ENCODE measurements at places on chromosomes 5 and 9.
A peak's percentile ranks its signal among the peaks of the same experiment; 100 is the strongest.

- no peak for DNase-seq
These were observed 630 bp downstream of the PSMB7 start for GRCh38 chr9:124414612-124415011.

DNA sequence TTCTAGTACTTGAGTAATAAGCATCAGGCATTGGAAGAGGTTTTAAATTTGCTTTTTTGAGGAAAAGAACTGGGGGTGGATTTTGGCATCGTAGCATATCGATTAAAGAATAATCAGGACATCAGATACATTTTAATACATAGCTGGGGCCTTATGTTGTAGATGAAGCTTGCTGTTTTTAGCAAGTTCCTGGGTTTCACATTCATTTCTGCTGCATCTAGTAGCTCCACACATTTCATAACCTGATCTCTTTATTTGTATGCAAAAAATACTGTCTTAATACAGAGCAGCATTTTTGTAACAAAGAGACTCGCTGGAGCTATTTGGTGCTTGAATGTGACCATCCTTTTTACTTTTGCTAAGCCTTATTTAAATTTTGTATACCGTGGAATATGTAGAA lies 28.5 kb downstream of the CD180 start:
- DNase-seq: no peak

- DNase-seq: no peak
These were observed 165.1 kb downstream of the RNF180 start for GRCh38 chr5:64330728-64331231.

GRCh38 chr5:65061974-65062353 lies 293.2 kb downstream of the CWC27 start:
- no peak for DNase-seq

- DNase-seq: no peak
These were observed 51.9 kb downstream of the PSAT1 start for GRCh38 chr9:78348848-78349247.

DNA sequence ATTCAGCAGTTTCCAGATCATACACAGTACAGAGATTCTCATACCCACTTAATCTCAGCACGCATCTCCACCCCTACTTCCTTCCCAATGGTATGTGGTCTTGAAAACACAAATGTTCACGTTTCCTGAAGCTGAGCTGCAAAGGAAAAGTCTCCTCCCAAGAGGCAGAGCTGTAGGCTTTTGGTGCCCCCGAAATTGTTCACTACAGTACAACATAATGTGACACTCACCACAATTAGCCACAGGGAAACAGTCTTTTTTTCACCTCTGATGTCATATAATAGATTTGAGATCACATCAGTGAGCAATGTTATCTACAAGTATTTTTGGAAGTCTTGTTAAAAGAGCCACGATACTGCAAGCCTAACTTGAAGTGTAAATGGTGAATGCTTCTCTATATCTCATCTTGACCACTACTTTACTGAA lies 40.2 kb downstream of the NFIB start:
- DNase-seq: no peak

- no peak for DNase-seq
These were observed 201.7 kb downstream of the SGCD start for GRCh38 chr5:156528673-156529072.

DNA sequence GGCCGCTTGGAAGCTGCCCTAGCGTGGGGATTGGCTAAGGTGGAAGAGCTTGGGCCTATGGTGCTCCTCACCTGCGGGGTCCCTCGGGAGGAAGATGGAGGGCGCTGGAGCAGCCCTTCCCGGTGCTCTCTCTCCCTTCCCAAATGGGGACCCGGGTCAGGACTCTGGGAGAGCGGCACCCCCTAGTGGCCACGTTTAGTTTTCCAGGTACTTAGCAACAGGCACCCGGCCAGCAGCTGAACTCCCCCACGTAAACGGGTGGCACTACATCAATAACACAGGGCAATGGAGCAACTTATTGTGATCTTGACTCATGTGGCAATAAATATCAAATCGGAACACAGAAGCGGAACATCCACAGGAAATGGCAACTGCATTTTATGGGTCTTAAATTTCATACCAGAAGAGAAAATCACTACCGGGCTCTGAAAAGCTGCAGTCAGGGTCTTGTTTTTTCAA lies 316.6 kb downstream of the AGTPBP1 start:
- DNase-seq: peak; percentile 22

DNA sequence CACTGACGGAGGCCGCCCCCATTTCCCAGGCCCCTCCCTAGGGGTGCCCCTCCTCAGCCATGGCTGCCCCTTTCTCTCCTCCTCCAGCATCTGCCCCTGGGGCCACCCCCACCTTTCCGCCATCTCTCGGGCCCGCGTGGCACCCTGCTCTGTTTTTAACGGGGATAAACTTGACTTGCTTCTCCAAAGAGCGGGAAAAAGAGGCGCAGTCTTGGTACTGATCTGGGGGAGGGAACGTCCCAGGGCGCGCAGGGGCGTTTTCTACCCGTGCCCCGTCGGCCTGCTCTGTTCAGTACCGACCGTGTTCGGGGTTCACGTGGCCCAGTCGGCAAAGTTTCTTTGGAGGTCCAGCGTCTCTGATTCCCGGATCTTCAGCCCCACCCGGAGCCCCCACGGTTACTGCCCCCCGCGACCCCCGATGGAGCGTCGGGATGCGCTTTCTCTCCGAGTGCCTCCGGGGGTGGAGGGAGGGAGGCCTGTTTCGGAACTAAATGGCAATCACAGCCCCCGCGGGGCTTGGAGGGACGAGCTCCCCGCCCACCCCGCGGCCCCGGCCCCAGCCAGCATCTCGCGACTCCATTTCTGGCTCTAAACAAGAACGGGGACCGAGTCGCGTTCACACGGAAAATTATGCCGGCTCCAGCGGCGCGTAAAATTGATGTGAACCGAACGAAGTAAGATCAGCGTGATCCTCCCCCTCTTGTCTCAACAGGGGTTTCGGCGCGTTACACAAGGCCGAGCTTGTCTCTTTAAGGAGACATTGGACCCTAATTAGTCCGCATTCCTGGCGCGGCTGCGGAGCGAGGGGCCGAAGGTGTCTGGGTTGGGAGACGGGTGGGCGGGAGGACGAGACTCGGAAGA lies 1.1 kb upstream of the TLE4 start:
- DNase-seq: peak; percentile 20

DNA sequence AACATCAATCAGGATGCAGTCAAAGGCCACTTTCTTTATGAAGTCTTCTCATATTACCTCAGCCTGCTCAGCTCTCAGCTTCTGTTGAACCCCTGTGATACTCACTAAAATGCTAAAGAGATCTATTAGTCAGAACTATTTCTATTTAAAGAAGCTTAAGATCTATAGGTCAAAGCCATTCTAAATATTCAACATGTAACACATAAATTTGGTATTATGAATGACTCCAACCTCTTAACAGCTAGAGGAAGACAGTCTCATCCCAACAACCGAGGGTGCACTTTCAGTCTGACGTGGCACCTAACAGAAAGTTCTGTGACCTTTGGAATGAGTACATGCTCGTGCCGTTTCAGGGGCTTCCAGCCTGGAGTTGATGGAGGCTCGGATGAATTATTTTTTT lies 301.5 kb upstream of the VLDLR start:
- DNase-seq: no peak

- DNase-seq: no peak
These were observed 372.5 kb upstream of the GRIA1 start for GRCh38 chr5:153118018-153118417.

GRCh38 chr5:37740331-37741066 lies 99.3 kb downstream of the GDNF start:
- no peak for DNase-seq

DNA sequence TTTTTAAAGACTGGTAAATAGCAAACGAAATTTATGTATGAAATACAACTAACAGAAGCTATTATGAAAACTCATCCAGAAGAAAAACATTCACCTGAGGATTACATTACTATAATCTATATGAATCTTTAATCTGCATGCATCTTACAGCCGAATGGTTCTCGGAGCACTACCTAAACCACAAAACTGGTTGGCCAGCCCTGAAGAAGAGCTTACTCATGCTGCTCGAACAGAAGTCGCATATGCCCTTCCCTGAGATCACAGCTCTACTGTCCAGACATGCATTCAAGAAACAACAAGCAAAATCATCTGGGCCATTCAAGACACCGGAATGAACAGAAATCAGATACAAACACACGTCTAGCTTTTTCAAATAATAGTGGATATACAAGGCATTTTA lies 931.0 kb upstream of the DMAC1 start:
- DNase-seq: no peak

DNA sequence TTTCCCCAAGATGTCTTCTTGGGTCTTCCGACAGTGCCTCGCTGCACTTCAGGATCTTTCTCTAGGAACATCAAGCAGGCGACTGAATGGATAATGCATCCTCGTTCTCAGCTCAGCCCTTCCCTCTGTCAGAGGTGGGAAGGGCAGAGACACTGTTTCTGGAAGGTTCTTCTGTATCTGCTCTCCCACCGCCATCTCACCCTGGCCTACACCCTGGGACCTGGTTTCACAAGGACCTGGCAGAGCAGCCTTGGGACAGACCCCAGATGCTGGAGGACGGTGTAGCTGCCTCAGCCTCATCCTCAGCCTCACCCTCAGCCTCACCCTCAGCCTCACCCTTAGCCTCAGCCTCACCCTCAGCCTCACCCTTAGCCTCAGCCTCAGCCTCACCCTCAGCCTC lies 18.5 kb downstream of the MRPL36 start:
- no peak for DNase-seq

- DNase-seq: no peak
These were observed 21.2 kb upstream of the PCSK5 start for GRCh38 chr9:75869236-75869635.

DNA sequence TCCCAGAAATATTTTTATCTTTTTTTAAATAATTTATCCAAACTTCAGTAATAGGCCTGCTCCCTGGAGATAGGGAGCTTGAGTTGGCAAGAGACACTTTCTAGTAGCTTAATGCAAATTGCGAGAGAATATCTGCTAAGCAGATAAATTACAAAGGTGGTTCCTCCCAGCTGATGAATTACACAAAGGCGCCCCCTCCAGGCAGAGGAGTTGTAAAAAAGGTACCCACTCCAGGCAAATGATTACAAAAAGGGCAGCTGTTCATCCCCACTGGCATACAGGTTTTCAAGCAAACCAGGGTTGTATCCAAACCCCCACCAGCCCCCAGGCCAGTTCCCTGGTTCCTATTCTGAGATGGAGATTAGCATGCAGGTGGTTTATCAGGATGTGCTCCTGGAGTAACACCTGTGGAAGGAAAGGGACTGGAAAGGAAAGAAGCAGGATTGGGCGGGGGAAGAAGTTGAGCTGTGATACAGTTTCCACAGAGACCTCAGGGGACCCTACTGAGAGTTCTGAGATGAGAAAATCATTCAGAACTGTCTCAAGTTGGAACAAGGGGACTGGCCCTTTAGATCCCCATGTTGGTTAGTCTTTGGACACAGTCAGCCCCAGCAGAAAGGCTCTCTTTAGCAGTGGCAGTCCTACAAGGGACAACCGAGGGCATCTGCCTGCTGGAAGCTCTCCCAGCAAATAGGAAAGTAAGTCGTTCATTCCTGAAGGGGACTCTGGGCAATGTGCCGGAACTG lies 25.5 kb downstream of the ESM1 start:
- no peak for DNase-seq

- DNase-seq: no peak
These were observed 123.5 kb downstream of the SCAMP1 start for GRCh38 chr5:78483809-78484521.

- DNase-seq: no peak
These were observed 7.6 kb downstream of the BASP1 start for GRCh38 chr5:17224858-17225511.

DNA sequence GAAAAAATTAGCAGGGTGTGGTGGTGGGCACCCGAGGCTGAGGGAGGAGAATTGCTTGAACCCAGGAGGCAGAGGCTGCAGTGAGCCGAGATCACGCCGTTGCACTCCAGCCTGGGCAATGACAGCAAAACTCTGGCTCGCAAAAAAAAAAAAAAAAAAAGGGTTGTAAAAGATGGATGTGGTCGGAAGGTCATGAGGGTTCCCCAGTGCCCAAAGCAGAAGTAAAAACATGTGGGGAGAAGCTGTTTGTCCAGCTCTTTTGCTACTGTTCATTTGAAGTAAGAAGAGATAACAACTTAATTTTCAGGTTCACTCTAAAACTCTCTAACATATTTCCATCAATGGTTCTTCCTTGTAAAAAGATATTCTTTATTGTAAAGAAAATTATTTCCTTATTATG lies 57.1 kb upstream of the GOLPH3 start:
- no peak for DNase-seq

DNA sequence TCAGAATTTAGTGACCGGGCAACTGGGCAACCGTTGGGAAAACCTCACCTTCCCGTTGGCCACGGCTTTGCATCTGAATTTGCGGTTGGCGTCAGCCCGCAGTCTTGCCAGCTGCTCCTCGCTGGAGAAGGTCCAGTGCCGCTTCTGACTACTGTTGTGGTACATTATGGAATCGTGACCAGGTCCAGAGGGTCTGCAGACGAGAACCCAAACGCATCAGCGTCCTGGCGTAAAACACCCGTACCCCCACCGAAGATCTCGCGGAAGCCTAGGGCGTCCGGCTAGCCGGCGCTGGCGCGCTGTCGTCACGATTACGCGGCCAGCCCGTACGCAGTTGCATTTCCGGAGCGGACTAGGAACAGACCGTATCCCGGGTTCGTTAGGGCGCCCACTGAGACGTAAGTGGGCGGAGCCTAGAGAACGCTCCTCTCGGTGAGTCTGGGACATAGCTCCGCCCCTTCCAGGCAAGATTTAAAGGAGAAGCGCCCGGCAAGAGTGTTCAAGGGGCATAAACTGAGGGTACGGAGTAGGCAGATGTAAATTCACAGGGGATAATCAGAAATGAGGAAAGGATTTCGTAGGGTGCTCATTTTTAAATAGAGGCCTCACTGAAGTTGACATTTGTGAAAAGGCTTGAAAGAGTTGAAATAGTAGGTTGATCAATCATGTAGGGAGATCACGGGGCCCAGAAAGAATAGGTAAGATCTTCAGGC lies at the start of gene CCNH:
Gene CCNH (minus strand): TSS at position 301 of the 713 bp plus-strand sequence. CDS start 136 bp downstream, at position 165.
- peak; percentile 96 for DNase-seq

DNA sequence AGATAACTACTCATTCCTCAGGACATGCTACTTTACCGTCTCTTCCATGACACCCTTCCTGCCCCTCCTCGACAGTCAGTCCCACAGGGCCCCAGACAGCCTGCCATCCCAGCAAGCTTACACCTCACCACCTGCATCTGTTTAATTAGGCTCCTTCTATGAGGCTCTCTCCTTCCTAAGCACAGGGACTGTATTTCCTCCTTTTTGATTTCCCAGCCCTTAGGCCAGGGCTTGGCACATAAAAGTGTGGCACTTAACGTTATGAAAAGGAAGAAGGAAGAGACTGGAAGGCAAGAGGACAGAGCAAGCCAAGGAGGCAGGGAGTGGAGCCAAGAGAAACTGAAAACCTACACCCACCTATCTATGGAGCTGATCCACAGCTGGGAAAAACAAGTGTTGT lies 146.8 kb downstream of the SIL1 start:
- DNase-seq: no peak

DNA sequence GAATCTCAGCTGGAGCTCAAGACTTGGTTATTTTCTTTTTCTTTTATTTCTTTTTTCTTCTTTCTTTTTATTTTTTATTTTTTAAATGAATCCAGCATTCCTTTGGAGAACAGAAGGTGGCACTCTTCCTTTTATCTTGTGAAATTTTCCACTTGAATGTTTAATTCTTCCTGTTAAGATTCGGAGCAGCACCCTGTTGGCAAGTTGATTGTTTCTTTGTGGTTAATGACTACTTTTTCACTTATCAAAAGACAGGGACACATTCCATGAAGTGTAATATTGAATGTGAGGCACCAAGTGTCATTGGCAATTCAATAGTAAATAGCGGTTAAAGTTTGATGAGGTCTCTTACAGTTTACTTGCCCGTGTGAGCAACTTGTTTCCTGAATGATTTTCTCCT lies 240.5 kb upstream of the CHD1 start:
- DNase-seq: no peak

All from left lung (tissue), 14 donors.